Dermis blood vessel endothelial cell (primary cell): ENCODE measurements at places on chromosomes 1 and 21. TPM values are rescaled to one million over a fixed set of nuclear protein-coding genes. Genes with fewer than 3 reads are reported as not detected.

- DNase-seq = no peak
Measured at GRCh38 chr21:20720623-20721022, 277.6 kb upstream of the NCAM2 start.

DNA sequence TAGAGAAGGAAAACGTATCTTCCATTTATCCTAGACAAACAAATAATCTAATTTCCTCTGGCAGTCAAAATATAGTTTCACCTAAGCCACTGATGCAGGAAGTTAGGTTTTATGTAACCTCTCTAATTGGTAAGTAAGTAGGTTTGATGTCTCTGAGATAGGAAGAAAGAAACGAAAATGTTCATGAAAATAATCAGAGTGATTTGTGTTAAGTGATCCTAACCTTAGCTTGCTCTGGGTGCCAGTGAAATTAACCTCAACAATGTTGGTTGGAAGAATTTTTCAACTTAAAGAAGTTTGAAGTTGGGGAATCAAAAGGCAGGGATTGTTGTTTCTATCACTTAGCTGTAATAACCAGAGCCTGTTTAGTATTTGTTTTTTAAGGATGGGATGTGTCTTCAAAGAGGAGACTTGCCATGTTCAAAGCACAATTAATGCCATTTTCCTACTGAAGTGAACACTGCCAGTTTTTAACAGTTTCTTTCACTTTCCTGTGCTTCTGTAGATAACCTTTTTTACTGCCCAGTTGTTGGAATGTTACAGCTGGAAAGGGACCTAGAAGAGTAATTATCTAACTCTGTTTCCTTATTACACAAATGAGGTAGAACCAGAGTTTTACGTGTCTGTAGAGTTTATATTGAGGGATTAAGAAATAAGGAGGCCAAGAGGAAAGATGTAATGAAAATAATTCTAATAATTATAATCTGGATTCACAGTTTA lies 18.4 kb downstream of the HIPK1 start:
- no peak for DNase-seq

- DNase-seq = no peak
Measured at GRCh38 chr1:53755874-53756273, 16.9 kb upstream of the GLIS1 start.

DNA sequence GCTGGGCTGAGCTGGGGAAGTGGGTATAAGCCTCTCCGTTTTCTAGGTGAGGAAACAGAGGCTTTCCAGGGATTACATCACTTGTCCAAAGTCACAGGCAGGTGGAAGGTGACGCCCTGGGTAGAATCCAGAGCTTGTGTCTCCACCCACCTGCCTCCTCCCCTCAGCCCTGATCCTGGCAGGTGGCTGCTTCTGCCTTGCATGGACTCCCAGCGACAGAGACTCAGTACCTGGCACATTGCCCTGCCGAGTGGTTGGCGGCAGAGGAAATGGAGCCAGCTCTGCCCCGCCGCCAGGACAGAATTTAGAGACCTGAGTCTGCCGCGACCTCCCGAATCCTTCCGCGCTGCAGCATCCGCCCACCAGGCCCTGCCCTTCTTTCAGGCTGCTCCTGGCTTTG lies 2.1 kb downstream of the PLA2G2E start:
- DNase-seq = no peak

- no peak for DNase-seq
Measured at GRCh38 chr1:3542676-3543075, 68.6 kb downstream of the MEGF6 start.

DNA sequence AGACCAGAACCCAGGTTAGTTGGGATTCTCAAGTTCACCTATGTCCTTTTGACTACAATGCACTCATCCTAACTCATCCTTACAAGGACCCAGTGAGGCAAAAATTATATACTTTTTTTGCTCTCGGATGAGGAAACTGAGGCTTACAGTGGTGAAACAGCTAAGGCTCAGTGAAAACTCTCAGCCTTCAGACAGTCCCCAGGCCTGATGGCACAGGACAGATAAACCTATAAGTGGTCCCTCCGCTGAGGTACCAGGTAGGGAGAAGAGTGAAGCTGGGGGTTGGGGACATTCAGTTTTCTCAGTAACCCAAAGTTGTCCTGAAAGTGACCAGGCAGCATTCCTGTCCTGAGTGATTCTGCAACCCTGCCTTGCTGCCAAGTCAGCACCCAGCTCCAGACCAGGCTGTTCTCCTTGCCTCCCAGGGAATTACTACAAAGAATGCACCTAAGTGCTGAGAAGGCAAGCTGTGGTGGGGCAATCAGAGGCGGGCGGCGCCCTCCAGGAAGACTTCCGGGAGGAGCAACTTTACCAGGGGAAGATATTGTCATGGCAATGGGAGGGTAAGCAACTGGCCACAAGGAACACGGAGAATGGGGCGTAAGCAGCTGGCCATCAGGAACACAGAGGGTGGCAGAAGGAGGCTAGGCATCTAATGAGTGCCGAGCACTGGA lies 4.6 kb downstream of the TENT5B start:
- DNase-seq = no peak

The FCRL1 gene
- not detected in 2 replicates for total RNA-seq

DNA sequence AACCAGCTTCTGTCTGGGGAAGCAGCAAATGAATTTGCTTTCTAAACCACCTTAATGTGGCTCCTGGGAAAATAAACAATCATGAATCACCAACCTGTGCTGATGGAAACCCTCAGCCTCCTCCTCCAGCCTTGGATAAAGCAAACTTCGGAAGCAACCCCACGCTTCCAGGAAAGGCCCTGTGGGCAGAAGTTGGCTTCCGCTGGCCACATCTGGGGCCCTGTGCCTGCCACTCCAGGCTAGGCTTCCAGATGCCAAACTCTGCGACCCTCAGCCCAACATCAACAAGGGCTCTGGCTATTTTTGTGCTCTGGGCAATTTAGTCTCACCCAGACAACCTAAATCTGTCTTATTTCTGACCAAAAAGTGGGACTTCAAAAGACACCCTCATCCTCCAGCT lies 6.2 kb upstream of the OXCT2 start:
- no peak for DNase-seq

The SELL gene
- 0.34 and 1.6 TPM in 2 replicates for total RNA-seq

DNA sequence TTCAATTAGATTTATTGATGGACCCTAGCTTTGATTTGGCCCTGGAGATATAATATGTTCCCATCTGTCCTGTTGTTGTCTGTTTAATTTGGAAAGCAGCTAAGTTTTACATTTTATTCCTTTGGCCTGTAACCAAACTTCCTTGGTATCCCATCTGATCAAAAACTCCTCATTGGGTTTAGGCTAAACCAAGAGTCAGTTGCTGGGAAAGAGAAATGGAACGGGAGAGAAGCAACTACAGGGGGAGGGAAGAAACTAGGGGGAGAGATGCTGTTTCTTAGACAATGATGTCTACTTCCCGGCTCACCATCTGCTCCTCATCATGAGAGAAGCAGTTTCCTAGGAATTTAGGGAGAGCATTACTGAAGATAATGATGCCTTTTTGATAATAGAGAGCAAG lies 141.8 kb downstream of the SYT2 start:
- DNase-seq = no peak

- no peak for DNase-seq
Measured at GRCh38 chr1:2596530-2597333, 10.2 kb downstream of the PRXL2B start.

The NBPF4 gene
- not detected in 2 replicates for total RNA-seq

The KIAA0040 gene
- total RNA-seq = 20.8 and 25.7 TPM in 2 replicates

- peak; percentile 74 for DNase-seq
Measured at GRCh38 chr1:1004780-1005697, 5.1 kb upstream of the HES4 start.

The PKP1 gene
- total RNA-seq = 0.19 and 0.85 TPM in 2 replicates

DNA sequence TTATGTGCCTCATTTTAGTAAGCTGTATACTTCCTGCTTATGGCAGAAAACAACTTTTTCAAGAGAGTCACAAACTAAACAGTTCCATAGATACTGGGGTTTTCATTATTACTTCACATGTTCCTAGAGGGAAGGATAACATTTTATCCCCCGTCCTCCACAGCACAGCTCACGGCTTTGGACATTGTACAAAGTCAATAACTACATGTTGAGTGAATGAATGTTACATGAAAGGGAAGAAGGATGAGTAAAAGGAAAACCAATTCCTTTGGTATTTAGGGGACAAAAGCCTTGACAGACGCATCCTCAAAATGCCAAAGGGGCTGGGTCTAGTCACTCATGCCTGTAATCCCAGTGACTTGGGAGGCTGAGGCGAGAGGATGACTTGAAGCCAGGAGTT lies 14.8 kb downstream of the PI4KB start:
- no peak for DNase-seq

The INSRR gene
- total RNA-seq = not detected in 2 replicates

DNA sequence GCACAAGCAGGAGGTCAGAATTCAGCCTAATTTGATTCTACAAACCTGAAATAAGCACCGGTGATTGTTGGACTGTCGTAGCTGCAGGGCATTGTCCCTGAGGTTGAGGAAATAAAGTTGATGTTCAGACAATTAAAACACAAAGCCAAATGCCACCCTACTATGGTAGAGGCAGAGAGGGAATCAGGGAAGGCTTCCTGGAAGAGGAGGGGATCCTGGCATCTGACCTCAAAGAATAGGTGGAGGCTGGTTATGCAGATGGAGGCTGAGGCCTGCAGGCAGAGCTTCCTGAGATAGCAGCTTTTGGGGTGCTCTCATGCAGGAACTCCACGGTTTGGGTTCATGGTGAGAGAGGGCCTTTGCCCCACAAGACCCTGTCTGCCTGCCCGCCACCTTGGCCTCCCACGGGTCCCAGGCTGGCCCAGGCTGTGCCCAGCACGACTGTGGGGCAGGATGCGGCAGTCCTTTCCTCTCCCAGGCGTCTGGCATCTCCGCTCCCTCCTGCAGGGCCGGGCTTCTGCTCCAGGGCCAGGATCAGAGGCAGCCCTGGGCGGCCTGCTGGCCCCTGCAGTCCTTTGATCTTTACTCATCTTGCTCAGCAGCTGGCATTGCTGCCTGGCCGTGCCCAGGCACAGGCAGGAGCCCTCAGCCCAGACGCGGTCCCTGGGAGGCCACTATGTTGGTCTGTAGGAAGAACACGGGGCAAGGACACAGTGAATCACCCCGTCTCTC lies 134.1 kb upstream of the VAMP3 start:
- DNase-seq = no peak
